Ovary (tissue), 10 donors: ENCODE measurements at places on chromosomes 12 and 14. TPM values are rescaled to one million over a fixed set of nuclear protein-coding genes. Genes with fewer than 3 reads are reported as not detected.

- peaks cover 31% of the 10 kb centered on the region for H3K4me1 ChIP-seq
- no peaks in the 10 kb centered on the region for H3K36me3 ChIP-seq
- H3K27me3 ChIP-seq: no peaks in the 10 kb centered on the region
- DNase-seq: peak; percentile 89
- H3K4me3 ChIP-seq: peak overlapping the region; percentile 24
Measured at GRCh38 chr12:111773801-111774551, 7.2 kb downstream of the ALDH2 start.

Gene SLC35E3
- total RNA-seq: 1.4 TPM

- no peak overlapping the region for H3K27ac ChIP-seq
- no peak for DNase-seq
- H3K4me1 ChIP-seq: no peaks in the 10 kb centered on the region
- no peaks in the 10 kb centered on the region for H3K27me3 ChIP-seq
- no peak overlapping the region for H3K4me3 ChIP-seq
- no peaks in the 10 kb centered on the region for H3K36me3 ChIP-seq
Measured at GRCh38 chr14:80988192-80988591, 32.8 kb downstream of the TSHR start.

DNA sequence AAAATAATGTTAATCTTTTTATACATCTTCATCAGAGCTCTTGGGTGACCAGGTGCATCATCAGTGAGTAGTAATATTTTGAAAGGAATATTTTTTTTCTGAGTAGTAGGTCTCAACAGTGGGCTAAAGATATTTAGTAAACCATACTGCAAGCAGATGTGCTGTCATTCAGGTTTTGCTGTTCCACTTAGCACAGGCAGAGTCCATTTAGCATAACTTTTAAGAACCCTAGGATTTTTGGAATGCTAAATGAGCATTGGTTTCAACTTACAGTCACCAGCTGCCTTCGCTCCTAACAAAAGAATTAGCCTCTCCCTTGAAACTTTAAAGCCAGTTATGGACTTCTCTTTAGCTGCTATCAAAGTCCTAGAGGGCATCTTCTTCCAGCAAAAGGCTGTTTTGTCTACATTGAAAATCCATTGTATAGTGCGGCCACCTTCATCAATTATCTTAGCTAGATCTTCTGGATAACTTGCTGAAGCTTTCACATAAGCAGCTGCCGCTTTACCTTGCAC, 24.6 kb downstream of the RIMKLB start:
- no peak for DNase-seq
- no peaks in the 10 kb centered on the region for H3K4me1 ChIP-seq
- no peaks in the 10 kb centered on the region for H3K27me3 ChIP-seq
- H3K27ac ChIP-seq: no peak overlapping the region

Gene KRT74
- not detected for total RNA-seq

Gene OR4E1
- not detected for total RNA-seq

Gene OR4E2
- total RNA-seq: not detected

GRCh38 chr14:28758885-28759652, 7.5 kb upstream of the FOXG1 start:
- no peak overlapping the region for H3K4me3 ChIP-seq
- no peaks in the 10 kb centered on the region for H3K4me1 ChIP-seq
- H3K27me3 ChIP-seq: no peaks in the 10 kb centered on the region
- no peaks in the 10 kb centered on the region for H3K36me3 ChIP-seq
- no peak overlapping the region for H3K27ac ChIP-seq
